Hypothalamus (tissue), 51 donors: ENCODE measurements at places on chromosomes 12 and 14.
A peak's percentile ranks its signal among the peaks of the same experiment; 100 is the strongest.

GRCh38 chr12:47507221-47507620 lies 198.6 kb downstream of the RPAP3 start:
- DNase-seq = no peak

- no peak for DNase-seq
These were observed 2.3 kb downstream of the CLECL1 start for GRCh38 chr12:9730591-9730990.

DNA sequence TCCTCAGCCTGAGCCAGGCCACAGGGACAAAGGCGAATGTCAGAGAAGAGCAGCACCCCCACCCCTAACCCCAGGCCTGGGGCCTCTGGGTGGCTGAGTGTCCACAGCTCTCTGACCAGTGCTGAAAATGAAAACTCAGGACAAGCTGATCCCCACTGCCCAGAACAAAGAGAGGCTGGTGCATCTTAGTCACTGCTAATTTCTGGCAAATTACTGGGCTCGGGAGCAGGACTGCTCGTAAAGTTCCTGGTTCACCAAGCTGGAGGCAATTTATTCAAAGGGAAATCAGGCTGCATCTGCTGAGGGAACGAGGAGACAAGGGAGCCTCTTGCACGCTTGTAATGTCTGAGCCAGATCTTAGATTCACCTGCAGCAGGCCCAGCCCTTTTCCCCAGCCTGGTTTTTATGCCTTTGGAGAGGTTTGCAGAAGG lies 43.2 kb downstream of the CALM1 start:
- DNase-seq = no peak

DNA sequence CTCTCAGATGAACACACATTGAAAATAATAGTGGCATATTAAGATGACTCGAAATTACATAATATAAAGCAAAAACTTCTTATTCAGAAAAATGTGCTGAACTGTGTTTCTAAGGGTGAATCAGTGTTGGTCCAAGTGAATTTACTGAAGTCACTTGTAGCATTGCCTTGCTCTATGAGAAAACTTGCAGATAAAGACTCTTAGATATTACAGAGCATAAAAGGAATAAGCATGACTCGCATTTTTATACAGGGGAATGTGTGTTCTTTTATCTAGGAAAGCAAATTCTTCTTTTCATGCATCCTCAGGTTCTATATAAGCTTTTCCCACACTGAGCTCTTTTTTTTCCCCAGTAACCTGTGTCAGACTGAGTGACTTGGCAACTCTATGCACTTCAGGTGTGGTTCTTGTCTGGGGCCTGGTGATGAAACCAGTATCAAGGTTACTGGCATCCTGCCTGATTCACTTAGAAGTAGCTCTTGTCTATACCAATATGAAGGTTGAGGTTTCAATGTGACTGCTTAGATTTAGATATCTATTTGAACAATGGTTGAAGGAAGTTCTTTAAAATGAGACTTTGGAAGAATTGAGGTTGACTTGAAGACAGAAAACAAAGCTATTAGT lies 76.1 kb downstream of the OTOGL start:
- no peak for DNase-seq

GRCh38 chr12:52502877-52503276 lies 9.8 kb upstream of the KRT6A start:
- DNase-seq = no peak

GRCh38 chr12:119634743-119635142 lies 33.2 kb upstream of the PRKAB1 start:
- DNase-seq = no peak

DNA sequence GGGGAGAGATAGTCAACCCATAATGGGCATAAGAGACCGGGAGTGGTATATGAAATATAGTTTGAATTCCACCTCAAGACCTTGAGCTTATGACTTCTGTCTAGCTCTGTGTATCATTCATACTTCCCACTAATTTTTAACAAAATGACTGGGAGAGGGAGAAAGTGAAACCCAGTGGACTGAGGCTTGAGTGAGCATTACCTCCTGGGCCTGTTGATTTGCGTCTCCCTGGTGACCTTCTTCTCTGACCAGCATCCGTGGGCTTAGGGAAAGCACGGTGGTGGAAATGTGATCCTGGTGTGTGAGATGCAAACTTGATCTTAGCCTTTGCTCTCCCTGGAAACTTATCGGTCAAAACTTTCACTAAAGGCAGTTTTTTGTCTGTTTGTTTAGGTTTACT lies 207.9 kb upstream of the BCL2L14 start:
- DNase-seq = no peak

- no peak for DNase-seq
These were observed 64.8 kb upstream of the TUNAR start for GRCh38 chr14:95811813-95812212.

DNA sequence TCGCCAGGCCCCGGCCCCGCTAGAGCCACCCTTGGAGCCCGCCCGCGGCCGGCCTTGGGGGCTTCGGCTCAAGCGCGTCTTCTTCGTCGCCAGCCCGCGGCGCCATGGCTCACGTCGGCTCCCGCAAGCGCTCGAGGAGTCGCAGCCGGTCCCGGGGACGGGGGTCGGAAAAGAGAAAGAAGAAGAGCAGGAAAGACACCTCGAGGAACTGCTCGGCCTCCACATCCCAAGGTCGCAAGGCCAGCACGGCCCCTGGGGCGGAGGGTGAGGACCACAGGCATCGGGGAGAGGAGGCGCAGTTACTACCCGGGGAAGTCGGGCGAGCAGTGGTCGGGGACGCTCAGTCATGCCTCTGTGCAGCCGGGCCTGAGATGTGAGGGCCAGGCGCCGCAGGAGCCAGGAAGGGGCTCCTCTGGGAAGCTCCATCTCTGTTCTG lies 573 bp downstream of the ARL6IP4 start:
- no peak for DNase-seq

DNA sequence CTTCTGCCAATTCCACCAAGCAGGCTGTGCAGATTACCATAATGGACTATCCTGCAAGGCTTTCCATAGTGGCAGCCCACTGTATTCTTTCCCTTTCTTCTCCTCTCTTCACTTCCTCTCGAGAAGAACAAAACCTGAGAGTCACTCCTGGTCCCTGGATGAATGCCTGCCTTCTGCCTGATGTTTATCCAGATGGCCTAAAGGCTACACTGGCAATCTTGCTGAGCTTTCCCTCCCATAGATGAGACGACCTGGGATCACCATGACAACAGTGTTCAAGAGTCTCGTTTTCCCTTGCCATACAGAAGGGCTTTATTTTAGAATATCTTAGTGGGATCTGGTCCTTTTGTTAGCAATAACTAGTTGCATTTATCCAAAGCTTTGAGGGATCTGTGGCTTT lies 142.3 kb downstream of the RTN1 start:
- DNase-seq = no peak

- DNase-seq = no peak
These were observed 103.7 kb downstream of the ERC1 start for GRCh38 chr12:1094714-1095113.

DNA sequence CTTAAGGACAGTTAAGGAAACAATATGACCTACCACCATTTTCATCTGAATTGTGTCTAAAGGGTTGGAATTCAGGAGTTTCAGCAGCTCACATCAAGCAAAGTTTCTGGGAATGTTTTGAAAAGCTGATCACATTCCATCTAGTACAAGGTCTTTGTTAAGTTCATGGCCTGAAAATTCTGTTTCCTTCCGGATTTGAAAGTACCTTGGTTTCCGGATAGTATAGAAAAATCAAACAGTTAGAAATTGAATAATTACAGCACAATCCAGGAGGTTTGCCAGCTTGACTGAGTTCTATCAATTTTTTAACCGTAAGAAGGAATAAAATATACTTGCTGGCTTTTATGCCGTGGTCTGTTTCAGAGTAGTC lies 136.5 kb downstream of the HMGA2 start:
- DNase-seq = no peak

DNA sequence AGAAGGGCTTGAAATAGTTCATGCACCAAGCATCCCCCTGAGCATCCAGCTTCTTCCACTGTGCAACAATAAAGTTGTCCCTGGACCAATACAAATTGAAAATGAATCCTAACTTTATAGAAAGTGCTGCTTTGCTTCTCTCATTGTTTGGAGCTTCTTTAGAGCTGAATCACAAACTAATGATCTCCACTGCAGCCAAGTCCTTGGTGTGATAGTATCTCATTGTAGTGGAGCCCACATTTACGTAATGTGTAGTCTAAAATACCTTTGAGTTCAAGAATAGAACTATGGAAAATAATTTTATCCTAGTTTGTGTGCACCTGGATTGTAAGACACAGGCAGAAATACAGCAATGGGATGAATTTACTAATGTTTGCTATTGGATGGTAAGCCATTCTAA lies 319.9 kb downstream of the EGLN3 start:
- no peak for DNase-seq

DNA sequence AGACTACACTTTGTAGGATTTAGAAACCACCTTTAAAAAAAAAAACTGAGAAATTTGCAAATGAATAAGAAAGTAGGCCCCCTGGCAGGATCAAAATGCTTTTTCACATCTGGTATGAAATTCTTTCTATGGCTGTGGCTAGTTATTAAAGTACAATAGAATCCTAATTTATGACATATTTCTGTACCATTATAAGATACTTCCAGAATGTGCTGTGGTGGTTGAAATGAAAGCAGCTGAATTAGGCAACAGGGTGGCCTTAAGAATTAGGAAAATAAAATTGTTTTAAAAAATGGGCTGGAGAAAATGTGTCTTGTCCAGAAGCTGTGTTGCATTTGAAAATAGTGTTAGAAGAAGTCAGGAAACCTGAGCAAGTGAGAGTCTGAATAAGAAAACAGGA lies 85.9 kb upstream of the PDE3A start:
- no peak for DNase-seq

DNA sequence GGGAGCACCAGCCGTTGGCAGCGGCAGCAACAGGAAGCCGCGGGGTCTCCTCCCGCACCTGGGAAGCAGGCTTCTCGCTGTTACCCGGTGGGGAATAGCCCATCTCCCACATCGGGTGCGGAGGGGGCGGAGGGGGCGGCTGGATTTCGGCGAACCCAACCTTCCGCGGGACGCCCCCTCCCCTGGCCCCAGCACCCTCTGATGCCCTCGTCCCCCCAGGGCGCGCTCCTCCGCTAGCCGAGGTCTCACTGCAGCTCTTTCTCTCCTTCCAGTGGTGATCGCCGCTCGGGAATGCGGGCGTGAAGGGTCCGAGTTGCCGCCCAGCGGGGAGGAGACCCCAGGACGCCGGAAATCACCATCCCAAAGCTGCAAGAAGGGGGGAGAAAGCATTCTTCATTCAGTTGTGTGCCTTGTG lies 303 bp downstream of the SAMD4A start:
- no peak for DNase-seq

GRCh38 chr12:42360747-42361403 lies 34.9 kb downstream of the PPHLN1 start:
- no peak for DNase-seq

- peak; percentile 20 for DNase-seq
These were observed at the start of gene CISTR for GRCh38 chr12:53751336-53752191. Gene CISTR (minus strand): TSS chr12:53751979.

DNA sequence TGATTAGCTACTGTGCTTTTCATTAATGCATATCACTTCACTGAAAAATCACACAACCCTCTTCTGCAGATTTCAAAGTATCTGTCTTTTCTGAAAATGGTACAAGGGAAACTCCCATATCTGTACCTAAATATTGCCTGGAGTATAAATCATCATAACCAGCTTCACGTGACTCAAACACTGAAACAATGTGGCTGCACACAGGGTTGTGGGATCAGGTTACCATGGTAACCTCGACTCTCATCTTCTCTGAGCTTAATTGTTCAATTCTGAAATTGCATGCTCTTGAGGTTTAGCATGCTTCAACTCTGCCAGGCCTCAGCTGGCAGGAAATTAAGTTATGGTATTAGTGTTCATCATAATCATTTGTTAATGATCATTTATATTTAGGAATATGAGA lies 77.5 kb upstream of the CPSF6 start:
- no peak for DNase-seq

DNA sequence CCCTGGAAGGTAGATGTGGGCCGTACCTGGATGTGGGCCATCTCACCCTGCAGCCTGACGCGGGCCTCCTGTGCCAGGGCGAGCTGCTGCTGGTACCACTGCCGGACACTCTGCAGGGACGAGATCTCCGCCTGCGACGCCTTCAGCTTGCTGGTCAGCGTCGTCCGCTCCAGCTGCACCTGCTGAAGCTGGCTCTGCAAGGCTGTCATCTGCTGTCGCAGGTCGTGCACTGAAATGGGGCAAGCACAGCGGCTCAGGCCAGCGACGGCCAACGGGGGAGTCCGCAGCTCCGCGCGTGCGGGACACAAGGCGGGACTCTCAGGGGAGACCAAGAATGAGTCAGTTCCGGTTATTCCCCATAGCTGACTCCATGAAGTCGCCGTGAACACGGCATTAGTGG lies 26.9 kb downstream of the GOLGA3 start:
- DNase-seq = no peak

DNA sequence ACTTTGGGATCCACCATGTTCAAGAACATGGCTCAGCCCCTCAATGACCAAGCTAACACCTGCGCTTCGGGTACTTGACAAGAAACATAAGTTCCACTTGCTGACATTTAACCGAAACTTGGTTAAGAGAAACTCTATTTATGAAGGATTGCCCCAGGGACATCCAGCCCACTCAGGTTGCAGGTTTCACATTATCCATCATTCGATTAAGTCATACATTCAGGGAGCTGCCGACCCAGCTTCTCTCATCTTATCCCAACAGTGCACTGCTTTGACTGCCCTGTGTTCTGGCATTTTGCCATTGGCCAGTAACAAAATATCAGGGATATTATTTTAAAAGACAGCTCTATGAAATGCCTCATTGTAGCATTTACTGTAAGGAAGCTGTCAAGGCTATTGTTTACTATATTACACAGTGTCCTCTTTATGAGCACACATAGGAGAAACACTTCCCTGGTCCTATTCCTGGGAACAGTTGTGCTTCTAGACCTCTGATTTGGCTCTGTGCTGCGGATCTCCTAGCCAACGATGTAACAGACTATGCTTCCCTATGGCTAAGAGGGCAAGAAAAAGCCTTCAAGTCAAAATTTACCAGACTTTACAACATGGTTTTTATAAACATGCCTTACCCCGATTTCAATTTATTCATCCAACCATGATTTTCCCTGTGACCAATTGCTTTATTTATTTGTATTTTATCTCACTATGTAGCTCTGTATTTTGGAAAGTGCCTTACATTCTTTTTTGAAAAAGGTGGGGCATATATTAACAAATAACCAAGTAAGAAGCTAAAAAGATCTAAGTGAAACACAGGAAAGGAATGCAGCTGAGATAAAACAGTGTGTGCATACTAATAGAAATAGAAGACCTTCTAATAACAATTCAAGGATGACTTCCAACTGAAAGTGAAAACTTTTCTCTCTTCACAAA lies 109.3 kb downstream of the ITPR2 start:
- DNase-seq = no peak

DNA sequence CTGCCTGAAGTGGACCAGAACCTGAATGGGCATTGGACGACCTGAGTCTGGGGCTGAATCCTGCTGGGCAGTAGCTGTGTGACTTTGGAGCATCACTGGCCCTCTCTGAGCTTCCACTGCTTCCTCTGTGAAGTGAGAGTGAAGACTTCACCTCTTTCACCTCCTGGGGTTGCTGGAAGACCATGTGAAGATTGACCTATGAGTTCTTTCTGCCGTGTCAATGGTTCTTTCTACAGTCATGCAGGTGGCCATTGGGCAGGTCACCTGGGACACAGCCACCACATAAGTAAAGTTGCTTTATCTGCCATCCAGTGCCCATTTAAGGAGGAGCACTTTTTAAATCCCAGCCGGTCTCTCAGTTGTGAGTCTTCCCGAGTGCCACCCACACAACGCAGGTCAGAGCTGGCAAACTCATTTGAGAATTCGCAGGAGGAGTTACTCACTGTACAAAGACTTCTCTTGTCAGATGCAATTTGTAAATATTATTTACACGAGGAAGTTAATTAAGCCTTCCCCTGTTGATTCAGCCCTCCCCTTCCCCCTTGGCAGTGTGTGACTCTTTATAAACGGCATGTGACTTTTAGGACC lies 74.8 kb upstream of the TCL1B start:
- no peak for DNase-seq
